ENCODE measurements at places on chromosomes 2 and 18.

DNA sequence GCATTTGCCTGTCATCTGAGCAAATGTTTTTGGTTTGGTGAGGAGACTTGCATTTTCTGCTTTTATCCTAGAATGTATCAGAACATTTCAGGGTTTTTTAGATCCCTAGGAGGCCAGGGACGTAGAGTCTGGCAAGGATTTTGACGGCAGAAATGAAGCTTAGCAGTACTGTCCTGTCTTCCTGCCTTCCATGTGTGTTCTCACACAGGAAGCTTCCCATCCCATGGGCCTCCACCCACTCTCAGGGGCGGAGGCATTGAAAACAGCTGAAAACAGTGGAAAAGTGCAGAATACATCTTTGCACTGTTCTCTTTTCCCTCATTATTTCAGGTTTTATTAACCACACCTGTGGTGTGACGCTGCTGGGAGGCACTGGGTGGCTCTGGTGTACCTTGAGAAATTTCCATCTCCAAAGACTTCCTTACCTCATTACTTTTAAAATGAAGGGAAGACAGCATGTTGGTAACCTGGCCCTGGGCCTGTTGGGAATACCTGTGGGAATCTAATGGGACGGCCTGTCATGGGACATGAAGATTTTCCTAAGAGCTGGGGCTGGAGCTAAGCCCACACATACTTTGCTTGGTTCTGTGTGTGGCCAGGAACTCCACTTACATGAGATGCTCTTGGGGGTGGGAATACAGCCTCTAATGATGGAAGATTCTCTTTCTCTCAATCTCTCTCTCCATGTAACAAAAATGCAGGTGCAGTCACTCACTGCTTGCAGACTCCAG is 20.5 kb downstream of the PCARE start:
- no peak for DNase-seq

GRCh38 chr18:57461652-57462269 is 26.6 kb downstream of the ONECUT2 start:
- DNase-seq, result no peak

DNA sequence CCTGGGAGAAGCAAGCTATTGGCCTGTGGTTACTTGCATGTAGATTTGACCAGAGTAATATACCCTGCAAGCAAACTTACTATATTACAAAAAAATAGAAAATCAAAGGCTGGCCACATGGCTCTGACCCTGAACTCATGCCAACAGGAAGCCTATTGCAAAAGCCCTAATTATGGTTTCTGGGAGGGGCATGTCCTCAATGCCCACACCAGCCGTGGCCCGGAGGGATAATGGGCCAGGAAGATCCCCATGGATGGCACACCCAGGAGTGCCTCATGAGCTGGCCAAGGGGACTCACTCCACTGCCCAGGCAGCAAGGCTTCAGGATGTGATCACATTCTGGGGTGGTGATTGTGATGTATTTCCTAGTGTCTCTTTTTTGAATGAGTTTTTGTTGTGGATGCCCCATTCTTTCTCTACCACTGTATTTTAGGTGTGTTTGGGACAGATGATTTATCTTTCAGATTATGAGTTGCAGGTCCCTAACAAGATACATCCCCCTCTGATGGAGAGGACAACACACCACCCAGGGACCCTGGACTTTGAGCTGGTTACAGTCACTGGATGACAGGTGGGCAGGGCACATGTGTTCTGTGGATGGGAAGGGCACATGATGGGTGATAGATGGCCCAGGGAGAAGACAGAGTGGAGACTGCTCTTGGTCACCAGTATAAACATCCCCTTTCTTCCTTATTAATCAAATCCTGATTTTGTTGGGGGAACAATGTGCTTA is 18.7 kb upstream of the TFCP2L1 start:
- no peak for DNase-seq

DNA sequence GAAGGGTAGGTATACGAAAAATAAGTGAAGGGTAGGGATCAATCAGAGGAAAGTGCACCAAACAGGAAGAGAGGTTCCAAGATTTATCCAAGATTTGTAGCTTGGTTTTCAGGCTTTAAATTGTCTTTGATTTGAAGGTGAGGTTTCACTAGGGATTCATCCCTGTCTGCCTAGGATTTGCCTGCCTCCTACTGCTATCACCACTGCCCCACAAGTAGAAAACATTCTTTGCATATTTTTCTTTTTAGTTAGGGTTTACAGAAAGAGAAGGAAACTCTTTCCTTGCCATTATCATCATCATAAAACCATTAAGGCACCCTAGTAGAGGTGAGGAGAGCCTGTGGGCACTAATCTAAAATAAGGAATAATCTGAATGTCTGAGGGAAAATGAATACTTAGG is 45.8 kb upstream of the TANC1 start:
- DNase-seq, result no peak

DNA sequence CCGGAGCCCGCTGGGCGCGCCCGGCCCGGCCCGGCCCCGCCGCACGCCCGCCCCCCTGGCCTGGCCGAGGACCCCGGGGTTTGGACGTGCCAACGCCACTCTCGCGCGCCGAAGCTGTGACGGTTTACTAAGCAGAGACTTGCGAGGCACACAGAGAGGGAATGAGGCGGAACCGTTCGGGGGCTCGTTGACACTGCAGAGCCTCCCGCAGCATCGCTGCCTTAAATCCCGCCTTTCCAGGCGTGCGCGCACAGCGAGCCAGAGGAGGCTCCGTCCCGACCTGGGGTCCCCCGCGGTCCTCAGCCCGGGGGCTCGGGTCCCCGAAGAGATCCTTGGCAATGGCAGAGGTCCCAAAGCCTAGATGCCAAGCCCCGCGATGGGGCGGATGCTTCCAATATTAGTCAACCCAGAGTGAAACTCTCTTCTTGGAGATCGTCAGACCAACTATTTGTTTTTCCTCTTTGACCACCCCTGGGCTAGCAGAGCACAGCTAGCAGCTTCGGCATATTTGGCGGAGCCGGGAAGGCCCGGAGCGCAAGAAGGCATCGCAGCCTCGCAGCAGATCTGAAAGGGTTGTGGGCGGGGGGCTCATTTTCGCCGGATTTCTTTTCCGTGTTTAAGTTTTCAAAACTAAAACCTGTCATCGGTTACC is at the start of gene ZNF385B:
ZNF385B (minus strand) TSS at position 197 of the 652 bp plus-strand sequence.
- no peak for DNase-seq

DNA sequence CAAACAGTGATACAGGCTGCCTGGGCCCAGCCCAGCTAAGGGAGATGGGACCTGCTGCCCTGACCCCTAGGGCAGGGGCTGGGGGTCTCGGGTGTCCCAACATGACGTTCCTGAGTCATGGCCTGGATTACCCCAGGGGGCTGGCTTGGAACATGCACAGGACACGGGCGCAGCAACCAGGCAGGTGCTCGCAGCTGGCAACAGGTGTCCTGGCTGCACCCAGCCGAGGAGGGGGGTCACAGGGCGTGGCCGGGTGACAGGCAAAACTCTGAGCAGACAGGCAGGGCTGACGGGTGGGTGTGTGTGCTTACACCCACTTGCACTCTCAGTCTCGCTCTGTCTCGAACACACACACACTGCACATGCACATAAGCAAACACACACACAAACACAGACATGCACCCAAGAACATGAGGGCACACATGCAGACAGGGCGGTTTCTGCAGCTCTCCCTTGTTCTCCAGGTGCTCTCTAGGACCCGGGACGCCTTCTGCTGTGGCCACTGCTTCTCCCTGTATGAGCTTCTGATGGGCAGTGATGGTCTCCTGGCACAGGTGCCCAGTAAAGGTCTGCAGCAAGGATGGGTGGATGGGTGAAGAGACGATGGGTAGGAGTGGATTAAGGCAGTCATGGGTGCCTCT is 33.7 kb upstream of the TAF1B start:
- no peak for DNase-seq

GRCh38 chr18:37395138-37395537 is 170.5 kb downstream of the CELF4 start:
- no peak for DNase-seq

DNA sequence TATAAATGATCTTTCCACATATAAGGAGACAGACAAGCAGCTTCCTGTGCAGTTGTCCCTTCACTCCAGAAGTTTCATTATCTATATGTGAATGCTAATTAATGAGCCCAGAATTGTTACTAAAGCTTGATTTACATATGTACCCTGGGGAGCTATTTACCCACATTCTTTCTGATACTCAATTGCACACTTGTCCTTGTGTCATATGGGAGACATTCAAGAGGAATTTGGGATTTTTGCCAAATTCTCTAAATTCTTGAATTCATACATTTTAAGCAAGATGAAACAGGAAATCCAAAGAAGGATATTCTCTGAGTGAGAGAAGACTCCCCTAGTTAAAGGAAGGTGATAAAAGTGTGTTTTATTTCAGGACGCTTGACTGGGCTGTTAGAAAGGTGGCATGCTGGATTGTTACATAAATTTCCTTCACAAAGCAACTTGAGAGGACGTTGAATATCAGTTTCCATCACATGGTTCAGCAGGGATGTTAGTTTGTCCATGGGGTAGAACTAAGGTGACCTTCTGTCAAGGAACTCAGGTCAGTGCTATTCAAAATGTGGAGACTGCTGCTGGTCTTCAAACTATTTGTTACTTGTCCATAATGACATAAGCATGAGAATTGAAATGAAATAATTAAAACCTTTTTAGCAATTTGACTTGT is 368.2 kb downstream of the IRS1 start:
- no peak for DNase-seq

- peak; percentile 27 for DNase-seq
Observed at GRCh38 chr2:74530239-74531187, 780 bp downstream of the HTRA2 start.

DNA sequence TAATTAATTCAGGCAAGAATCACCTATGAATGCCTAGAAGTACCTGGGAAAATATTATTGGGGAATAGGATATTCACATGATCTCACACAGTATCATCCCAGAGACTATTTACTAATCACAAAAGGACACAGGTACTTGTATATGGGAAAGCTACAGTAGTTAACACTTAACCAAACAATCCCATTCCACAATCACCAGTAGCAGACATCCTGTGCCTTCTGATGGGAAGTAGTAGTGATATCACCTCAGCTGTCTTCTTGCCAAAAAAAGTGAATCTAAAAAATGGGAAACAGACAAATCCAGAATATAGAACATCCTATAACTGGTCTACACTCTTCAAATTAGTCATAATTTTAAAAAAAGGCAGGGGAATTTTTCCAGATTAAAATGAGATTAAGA is 75.6 kb upstream of the CCDC150 start:
- DNase-seq, result no peak

DNA sequence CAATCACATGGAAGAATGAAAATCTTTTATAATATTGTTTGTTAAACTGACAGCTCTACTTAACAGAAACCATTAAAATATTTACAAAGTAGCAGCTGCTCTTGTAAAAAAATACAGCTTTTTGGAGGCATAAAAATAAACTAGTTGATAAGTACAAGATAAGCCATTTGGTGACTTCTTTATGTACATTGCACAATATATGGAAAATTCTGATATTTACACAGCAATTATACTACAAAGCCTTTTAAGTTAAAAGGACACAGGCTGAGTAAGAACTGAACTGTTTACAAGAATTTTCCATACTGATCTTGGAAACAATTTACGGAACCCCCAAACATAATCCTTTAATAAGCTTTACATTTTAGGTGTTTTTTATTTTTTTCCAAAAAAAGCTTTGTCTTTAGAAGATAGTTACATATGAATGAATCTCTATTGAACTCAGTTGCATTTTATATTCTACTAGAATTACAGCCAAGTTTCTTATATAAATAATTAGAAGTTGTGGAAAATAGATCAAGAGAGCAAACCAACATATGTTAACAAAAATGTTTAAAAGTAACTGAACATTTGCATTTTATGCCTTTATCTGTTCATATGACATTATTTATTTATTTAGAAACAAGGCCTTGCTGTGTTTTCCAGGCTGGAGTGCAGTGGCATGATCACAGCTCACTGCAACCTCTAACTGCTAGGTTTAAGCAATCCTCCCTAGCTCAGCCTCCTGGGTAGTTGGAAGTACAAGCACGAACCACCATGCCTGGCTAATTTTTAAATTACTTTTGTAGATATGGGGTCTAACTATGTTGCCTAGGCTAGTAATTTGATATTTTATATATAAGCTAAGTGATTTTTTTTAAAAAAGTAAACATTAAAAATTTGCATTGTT is 142.5 kb downstream of the OTX1 start:
- DNase-seq, result no peak

DNA sequence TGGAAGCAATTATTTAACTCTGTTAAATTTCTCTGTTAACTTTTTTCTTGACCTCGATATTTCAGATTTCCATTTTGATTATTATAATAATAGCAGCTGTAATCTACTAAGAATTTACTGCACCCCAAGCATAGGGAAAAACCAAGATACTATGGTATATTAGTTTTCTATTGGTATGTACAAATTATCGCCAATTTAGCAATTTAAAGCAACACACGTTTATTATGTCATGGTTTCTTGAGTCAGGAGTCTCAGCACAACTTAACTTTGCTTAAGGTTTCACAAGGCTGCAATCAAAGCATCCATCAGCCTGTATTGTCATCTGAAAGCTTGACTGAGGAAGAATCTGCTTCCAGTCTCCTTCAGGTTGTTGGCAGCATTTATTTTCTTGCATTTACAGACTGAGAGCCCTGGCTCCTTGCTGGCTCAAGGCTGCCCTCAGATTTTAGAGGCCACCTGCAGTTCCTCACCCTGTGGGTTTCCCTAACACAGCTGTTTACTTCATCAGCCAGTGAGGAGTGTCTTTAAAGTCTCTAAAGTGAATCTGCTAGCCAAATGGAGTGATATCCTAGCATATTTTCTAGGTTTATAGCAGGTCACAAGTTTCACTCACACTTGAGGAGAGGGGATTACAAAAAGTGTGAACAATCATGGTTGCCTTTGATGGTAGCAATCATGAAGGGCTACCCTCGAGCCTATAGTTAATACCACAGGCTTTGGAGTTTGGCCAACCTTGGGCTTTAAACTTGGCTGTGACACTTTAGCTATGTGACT is 4.4 kb upstream of the VPS54 start:
- no peak for DNase-seq

- no peak for DNase-seq
Observed at GRCh38 chr18:78323453-78324197, 656.0 kb upstream of the SALL3 start.
